Stimulated activated CD4-positive, alpha-beta T cell treated with anti-CD3 and anti-CD28 coated beads, TNF-alpha, amount 100 ng/mL, for 24 hours (primary cell): ENCODE measurements at places on chromosomes 7 and 10.

DNA sequence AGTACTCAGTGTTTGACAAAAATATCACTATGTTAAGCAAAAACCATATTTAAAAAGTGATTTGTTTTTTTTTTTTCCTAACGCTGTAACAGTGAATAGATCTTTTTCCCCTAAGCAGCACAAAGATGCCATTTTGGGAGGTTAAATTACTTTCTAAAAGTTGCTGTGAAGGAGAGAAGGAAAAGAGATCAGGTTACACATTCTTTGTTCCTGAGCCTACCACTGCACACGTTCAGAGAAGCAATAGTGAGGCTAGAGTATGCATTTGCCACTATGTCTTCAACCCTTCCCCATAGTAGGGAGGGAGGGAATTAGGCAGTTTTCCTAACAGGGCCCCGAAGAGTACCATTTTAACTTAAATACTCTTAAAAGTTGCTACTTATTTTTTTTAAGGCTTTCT lies 38.9 kb downstream of the BMPR1A start:
- DNase-seq: no peak

- no peak for DNase-seq
Observed at GRCh38 chr7:77542409-77542808, 5.3 kb downstream of the PTPN12 start.

DNA sequence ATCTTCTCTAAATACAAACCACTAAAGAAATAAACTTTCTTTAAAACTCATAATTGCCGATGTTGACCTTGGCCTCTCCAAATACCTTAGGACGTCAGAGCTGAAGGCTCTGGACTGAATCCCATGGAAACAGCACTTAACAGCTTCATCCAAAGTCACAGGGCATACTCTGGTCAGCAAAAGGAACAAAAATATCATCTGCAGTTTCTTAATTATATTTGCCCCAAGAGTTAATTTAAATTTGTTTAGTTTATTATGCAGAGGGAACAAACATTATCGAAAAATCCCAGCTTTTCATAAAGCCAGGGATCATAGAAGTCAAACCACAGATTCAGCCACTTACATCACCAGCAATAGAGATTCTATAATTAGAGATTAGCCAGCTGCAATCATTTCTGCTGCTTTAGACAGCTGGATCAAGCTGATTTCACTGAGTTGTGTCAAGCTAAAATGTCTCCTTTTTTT lies 20.5 kb upstream of the FAM13C start:
- DNase-seq: no peak

GRCh38 chr7:84895563-84895962 lies 291.3 kb downstream of the SEMA3D start:
- no peak for DNase-seq

DNA sequence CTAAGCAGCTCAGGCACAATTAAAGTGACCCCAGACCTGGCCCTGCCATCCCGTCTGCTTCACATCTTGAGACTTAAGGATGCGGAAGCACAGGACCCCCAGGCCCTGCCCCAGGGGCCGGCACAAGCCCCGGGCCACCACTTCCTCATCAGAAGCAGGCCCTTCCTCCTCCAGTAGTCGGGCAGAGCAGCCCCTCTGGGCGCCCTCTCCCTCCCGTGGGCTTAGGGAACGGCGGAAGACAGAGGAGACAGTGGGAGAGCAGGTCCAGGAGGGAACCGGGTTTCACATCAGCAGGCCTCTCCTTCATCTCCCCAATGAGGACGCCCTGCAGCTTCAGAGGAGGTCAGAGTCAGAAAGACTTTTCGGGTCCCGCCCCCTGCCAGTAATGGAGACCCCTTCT lies 135.7 kb upstream of the PPIF start:
- no peak for DNase-seq
